ENCODE measurements at places on chromosomes 2 and 18.

- DNase-seq: no peak
Measured at GRCh38 chr2:101371636-101372035, 15.7 kb downstream of the CREG2 start.

DNA sequence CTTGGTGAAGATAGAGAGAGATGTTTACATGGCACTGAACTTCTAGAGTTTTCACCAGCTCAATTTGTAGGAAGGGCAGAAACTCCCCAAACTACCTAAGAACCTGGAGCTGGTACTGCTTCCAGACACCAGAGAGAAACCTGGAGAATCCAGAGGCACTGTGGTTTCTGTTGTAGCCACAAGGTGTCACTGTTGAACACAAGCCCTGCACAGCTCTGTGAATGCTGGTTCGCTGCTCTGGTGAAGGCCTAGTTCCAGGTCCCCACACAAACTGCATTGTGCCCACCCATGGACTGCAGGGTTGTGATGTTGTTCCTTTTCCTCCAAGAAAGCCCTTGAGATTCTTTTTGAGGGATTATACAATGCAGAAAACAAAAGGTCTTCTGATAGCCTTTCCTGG is 150.5 kb upstream of the HS6ST1 start:
- no peak for DNase-seq

DNA sequence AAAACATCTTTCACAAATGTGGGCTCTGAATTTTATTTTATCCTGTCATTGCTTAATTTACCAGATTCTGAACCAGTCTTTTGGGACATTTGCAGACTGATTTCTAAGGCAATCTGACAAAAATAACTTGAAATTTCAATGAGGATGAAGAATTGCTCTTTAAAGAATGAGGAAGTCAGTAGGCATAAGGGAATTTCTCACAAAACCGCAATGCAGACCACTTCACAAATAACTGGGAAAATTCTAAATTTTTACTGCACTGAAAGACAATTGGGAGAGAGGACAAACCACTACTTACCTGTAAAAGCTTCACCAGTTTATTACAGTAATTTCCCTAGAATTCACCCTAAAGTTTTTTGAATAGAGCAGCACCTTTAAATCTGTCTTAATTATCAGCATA is 736.3 kb downstream of the NRXN1 start:
- no peak for DNase-seq

GRCh38 chr2:232957657-232958090 is 55.4 kb downstream of the NGEF start:
- no peak for DNase-seq

GRCh38 chr2:31319406-31320175 is 85.6 kb downstream of the EHD3 start:
- DNase-seq: no peak

DNA sequence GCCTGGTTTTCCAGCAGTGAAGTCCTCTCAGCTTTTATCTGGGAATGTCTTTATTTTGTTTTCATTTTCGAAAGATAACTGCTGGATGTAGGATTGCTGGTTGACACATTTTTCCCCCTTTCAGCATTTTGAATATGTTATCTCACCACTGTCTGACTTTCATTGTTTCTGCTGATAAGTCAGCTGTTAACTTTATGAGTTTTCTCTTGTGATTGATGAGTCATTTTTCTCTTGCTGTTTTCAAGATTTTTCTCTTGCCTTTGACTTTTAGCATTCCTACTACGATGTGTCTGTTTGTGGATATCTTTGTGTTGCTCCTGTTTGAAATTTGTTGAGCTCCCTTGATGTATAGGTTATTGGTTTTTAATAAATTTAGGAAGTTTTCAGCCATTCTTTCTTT is 85.5 kb downstream of the AGPS start:
- no peak for DNase-seq

GRCh38 chr2:17093712-17094111 is 424.5 kb downstream of the RAD51AP2 start:
- no peak for DNase-seq

- DNase-seq: no peak
Measured at GRCh38 chr2:74079522-74080341, 68.0 kb downstream of the BOLA3 start.

DNA sequence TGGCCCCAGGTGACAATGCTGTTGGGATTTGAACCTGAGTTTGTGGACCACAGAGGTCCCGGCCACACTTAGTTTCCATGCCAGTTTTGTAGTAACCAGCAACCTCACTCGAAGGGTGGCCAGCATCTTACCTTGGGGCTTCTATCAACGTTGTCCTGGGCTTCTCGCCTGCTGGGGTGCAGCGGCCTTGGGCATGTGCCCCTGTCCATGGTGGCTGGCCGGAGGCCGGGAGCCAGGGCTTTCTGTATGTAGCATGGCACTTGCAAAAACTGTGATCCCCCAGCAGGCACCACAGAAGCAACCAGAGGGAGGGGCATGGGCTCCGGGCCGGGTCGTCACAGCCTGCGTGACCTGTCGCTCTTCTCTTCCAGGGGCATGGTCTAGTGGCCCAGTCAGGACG is 51.7 kb downstream of the ODC1 start:
- DNase-seq: no peak

- DNase-seq: no peak
Measured at GRCh38 chr18:58305792-58306191, 261.8 kb downstream of the NEDD4L start.

GRCh38 chr2:210606001-210606400 is 49.6 kb downstream of the CPS1 start:
- DNase-seq: no peak

- no peak for DNase-seq
Measured at GRCh38 chr2:57372237-57372984, 674.2 kb upstream of the VRK2 start.

- DNase-seq: no peak
Measured at GRCh38 chr2:20507166-20507692, 60.4 kb downstream of the RHOB start.

GRCh38 chr2:169775354-169775753 is 23.3 kb upstream of the SSB start:
- DNase-seq: no peak

- no peak for DNase-seq
Measured at GRCh38 chr2:203732092-203732952, 25.9 kb downstream of the CD28 start.

Measured in stimulated activated CD8-positive, alpha-beta memory T cell treated with anti-CD3 and anti-CD28 coated beads, Interleukin-2, amount 100 ng/mL, for 1 hour (primary cell).